ENCODE measurements at places on chromosomes 1 and 21.

DNA sequence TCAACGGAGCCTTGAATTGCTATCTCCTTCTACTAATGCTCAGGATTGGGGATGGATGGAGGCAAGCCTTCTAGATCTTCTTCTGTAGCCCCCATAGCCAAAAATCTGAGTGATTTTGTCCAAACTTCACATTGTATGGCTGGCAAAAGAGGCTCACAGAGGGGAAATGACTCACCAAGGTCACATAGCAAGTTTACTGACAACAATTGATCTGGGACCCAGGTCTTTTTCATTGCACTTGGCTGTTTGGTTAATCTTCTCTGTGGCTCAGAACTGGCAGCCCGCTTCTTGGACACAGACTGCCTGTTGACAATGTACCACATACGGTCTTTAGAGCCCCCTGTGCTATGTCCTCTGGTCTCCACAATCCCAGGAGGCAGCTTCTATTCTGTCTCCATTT, 3.0 kb upstream of the LACTBL1 start:
- no peak for DNase-seq

- no peak for DNase-seq
Measured at GRCh38 chr1:72936151-72936740, 653.9 kb upstream of the NEGR1 start.

GRCh38 chr1:223363856-223364684, at the start of gene SUSD4:
SUSD4 (minus strand) TSS chr1:223364176; CDS start chr1:223363425, 751 bp downstream.
- DNase-seq = peak; percentile 65

- DNase-seq = no peak
Measured at GRCh38 chr21:43994085-43994484, 18.0 kb upstream of the TRAPPC10 start.

DNA sequence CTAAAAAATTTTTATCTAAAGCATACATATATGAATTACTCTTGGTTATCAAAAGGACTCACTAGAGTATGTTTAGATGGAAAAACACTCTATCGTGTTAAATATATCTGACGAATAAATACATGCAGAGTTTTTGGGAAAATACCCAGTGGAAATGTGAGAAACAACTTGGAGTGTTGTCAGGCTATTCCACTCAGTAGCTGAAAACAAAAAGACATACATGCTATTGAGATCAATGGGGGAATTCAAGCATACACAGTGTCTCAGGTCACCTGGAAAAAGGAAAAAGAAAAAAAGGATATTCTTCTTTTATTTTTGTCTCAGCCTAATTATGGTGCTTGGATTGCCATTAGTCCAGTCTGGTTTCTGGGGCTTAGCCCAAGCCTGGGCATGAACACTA, 247.0 kb upstream of the LYPLAL1 start:
- no peak for DNase-seq

- no peak for DNase-seq
Measured at GRCh38 chr21:42254651-42255601, 36.0 kb downstream of the ABCG1 start.

GRCh38 chr1:41611068-41611931, 126.8 kb upstream of the EDN2 start:
- no peak for DNase-seq

DNA sequence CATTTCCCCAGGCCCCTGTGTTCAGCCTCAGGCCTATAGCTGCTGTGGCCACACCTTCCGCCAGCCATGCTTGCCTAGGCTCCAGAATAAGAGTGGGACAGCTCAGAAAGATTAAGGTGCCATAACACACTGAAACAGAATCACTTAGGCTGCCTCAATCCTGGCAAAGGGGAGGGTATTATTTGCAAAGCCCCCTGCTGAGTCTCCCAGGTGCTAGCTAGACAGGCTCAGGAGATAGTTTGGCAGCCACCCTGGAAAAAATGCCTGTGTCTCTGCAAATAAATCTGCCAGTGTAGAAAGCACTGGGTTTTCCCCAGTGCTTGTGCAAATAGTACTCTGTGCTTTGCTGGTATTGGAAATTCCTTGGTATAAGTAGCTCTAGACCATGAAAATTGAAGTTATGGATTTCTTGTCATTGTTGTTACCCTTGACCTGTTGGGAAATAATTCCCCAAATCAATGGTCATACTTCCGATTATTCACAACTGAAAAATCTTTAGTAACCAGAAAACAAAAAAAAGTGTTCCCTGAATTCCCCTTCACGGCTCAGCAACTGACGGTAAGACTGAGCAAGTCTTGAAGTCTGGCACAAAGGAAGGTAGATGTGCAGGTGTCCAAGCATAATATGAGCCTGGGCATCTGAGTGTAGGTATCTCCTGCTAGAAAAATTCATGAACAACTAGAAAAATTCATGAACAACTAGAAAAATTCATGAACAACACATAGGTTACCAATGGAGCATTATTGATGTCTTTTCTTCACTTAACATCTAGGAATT, 56.9 kb downstream of the PROX1 start:
- no peak for DNase-seq

DNA sequence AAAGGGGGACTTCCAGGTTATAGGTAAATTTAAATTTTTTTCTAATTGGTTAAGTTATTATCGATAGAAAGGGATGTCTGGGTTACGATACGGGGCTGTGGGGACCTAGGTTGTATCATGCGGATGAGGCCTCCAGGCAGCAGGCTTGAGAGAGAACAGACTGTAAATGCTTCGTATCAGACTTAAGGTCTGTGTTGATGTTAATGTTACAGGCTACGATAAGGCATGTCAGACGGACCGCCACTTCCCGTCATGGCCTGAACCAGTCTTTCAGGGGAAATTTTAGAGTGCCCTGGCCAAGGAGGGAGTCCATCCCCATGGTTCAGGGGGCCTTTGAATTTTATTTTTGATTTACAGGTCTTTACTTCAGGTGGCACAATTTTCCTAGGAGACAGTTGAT, 16.7 kb downstream of the ABCG1 start:
- no peak for DNase-seq

DNA sequence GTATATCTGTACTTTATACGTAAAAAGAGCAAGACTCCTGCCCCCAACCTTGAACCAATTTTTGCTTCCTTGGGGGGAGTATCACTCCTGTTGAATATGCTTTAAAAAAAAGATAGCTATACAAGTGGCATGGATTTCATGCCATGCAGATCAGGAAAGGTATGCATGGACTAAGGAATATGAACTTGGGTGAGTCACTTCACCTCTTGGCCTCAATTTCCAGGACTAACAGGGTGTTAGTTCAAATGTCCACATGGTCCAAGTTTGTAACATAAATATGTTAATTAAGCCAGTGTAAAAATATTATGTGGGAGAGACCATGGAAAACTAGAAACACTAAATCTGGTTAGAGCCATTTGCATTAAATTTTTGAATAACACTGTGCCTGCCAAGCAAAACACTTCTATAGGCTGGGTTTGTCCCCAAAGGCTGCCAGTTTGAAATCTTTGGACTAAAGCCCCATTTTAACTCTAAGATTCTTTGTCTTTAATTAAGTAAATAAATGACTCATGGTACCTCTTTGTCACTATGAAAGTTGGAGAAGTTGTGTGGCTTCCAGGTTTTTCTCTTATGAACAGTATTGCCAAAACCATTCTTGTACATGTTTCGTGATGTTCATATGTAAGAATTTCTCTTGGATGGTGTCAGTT, 33.1 kb downstream of the FAM177B start:
- DNase-seq = no peak

DNA sequence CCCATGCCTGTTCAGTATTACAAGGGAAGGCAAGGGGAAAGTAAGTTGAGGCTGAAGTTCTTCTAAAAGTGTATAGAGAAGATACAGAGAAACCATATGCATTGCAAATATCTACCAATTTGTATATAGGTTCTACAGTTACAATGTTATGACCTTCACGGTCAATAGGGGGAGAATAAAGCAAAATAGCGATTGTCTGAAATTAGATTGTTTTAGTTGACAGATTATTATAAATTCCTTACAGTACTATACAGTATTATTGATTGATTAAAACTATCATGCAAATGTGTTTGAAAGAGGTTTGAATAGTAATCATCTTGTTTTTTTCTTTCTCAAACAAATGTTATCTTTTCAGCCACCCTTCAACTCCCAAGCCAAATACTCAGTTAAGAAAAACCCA, 13.7 kb upstream of the BRINP3 start:
- no peak for DNase-seq

GRCh38 chr21:33651965-33652680, 9.8 kb downstream of the ITSN1 start:
- no peak for DNase-seq

- DNase-seq = no peak
Measured at GRCh38 chr1:13652238-13652637, 47.8 kb upstream of the PRDM2 start.

GRCh38 chr1:232192781-232193450, 437.0 kb downstream of the SIPA1L2 start:
- no peak for DNase-seq

GRCh38 chr1:229815076-229815475, 189.0 kb downstream of the URB2 start:
- no peak for DNase-seq

GRCh38 chr1:207217778-207218511, 103.5 kb upstream of the CD55 start:
- no peak for DNase-seq

DNA sequence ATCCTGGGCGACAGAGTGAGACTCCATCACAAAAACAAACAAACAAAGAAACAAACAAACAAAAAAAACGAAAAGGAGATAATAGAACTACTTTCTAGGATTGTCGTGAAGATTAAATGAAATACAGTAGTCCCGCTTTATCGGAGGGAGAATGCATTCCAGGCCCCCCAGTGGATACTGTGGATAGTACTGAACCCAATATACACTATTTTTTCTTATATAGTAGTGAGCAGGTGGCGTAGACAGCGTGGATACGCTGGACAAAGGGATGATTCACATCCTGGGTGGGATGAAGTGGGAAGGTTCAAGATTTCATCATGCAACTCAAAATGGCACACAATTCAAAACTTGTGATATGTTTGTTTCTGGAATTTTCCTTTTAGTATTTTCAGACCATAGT, 8.0 kb downstream of the SLC35F3 start:
- no peak for DNase-seq

- DNase-seq = peak; percentile 38
Measured at GRCh38 chr1:61782771-61783170, 40.5 kb downstream of the PATJ start.

- no peak for DNase-seq
Measured at GRCh38 chr1:205317311-205317917, 4.1 kb downstream of the NUAK2 start.

DNA sequence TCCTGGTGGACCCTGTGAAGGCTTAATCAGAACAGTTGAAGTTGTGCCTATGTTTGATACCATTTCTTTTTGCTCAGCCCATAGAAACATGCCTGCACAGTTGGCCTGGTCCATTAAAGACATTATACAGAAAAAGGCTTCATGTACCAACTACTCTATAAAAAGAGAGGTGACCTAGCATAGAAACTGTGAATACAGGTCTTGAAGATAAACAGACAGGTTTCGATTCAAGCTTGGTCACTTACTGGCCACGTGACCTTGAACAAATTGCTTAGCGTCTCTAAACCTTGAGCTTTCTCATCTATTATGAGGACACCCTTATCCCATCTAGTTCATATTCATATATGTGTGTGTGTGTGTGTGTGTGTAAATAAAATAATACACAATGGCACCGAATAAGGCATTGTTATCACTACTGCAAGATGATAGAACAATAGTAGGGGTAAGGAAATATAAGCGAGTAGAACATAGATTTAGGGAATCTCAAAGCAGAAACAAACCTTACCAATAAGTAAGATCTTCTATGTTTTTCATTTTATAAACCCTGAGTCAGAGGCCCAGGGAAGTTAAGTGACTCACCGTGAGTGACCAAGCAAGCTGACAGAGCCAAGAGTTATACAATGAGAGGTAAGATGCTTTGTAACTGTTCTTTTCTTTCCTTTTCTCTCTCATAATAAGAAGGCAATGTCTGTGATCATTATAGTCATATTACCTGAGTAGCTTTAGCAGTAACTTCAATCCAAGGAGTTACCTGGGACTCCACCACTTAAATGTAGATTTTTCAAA, 476.8 kb upstream of the DEPDC1 start:
- DNase-seq = no peak

Data from activated T-cell treated with anti-CD3 and anti-CD28 coated beads, Interleukin-2, amount 50 U/mL, for 48 hours (primary cell).